Heart right ventricle (tissue), 16 donors: ENCODE measurements at places on chromosomes 16 and 17. TPM values are rescaled to one million over a fixed set of nuclear protein-coding genes. Genes with fewer than 3 reads are reported as not detected.

Gene ENO3
- 1,668 TPM for polyA plus RNA-seq

Gene ITGB3
- polyA plus RNA-seq = 1.9 TPM

- no peak for DNase-seq
Measured at GRCh38 chr16:6281994-6282393, 1050.7 kb upstream of the RBFOX1 start.

Gene CX3CL1
- polyA plus RNA-seq = 19.0 TPM

Gene DDX42
- polyA plus RNA-seq = 56.4 TPM

Gene UBN1
- 11.3 TPM for polyA plus RNA-seq

DNA sequence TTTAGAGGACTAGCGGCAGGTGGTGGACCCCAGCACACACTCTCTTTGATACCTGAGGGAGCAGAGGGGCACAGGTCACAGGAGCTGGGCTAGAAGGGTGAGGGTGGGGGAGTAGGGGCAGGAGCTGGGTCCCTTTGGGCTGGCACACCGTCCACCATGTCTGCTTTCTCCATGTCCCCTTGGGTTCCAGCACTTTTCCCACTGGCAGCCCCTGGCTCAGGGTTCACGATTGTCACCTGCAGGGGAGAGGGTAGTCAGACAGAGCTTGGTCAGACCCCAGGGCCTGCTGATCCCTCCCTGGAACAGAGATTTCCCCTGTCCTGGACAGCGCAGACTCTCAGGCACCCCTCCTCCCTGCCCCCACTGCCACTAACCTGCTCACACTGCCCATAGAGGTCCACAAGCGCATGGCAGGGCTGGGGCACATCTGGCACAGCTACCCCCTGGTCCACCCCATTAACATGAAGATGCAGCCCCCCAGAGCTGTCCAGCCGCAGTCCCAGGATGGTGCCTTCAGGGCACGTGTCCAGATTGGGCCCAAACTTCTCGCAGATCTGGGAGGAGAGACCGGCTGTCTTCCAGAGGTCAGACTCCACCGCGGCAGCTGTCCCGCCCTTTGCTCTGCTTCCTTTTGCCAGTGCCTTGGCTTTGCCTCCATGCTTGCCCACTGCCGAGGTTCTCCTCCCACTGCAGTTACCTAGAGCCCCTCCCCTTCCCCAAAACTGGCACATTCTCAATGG, 3.1 kb upstream of the GPS2 start:
- DNase-seq = no peak

Gene AIPL1
- polyA plus RNA-seq = not detected

Gene CD300A
- polyA plus RNA-seq = 1.9 TPM

Gene COL1A1
- polyA plus RNA-seq = 81.5 TPM

Gene C17orf100
- 0.99 TPM for polyA plus RNA-seq

- no peak for DNase-seq
Measured at GRCh38 chr17:27793906-27794569, 6.3 kb downstream of the NOS2 start.

DNA sequence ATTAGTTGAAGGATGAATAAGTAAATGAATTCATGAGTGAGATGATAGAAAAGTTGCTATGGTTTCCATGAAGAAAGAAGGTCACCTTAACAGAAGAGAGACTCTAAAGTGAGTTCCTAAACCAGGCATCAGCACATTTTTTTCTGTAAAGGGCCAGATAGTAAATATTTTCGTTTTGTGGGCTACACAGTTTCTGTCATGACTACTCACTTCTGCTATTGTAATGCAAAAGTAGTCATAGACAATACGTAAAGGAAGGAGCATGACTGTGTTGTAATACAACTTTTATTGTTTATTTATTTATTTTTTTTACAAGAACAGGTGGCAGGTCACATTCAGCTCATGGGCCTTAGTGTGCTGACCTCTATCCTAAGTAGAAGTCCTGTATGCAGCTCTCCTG, 426.1 kb upstream of the DYNLRB2 start:
- no peak for DNase-seq

- DNase-seq = peak; percentile 47
Measured at GRCh38 chr17:9199571-9200551, 178.6 kb downstream of the NTN1 start.

Gene MYH1
- not detected for polyA plus RNA-seq

- peak; percentile 24 for DNase-seq
Measured at GRCh38 chr16:56551796-56552738, 12.8 kb upstream of the MT4 start.

Gene TEKT5
- not detected for polyA plus RNA-seq

- DNase-seq = no peak
Measured at GRCh38 chr16:55256412-55257016, 67.5 kb upstream of the IRX6 start.

Gene ERAL1
- polyA plus RNA-seq = 48.2 TPM

GRCh38 chr17:42311240-42312034, 23.1 kb downstream of the STAT5A start:
- DNase-seq = peak; percentile 84

GRCh38 chr17:29665481-29665810, 42.7 kb upstream of the CORO6 start:
- no peak for DNase-seq

- no peak for DNase-seq
Measured at GRCh38 chr16:8194794-8195193, 395.5 kb downstream of the TMEM114 start.

GRCh38 chr17:67648032-67648905, 69.5 kb upstream of the NOL11 start:
- DNase-seq = no peak

Gene ELMO3
- 1.3 TPM for polyA plus RNA-seq

DNA sequence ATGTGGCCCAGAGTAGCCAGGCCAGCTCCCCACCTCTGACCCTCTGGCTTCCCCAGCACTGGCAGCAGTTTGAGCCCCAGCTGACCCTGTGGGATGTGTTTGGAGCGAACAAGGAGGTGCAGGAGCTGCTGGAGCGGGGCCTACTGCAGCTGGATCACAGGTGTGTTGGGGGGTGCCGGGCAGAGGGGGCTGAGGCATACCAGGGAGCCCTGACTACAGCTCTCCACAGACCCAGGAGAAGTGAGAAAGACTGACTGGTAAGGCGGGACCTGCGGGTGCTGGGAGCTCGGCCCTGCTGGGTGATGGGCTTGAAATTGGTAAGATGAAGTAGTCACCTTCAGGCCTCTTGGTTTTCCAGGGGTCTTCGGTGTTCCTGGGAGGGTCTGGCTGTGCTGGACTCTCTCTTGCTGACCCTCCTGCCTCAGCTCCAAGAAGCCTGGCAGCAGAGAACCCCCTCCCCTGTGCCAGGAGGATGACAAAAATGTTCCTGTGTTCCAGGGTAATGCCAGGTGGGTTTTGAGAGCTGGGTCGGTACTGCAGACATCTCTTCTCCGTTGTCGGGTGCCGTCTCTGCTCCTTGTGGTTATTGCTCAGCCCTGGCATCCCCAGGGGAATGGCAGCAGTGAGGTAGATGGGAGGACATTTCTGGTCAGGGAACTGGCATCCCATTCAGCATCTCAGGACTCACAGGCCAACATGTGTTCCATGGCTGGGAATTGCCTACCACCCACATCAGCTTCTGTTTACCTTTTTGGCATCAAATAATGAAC, 5.9 kb downstream of the RSAD1 start:
- DNase-seq = no peak

DNA sequence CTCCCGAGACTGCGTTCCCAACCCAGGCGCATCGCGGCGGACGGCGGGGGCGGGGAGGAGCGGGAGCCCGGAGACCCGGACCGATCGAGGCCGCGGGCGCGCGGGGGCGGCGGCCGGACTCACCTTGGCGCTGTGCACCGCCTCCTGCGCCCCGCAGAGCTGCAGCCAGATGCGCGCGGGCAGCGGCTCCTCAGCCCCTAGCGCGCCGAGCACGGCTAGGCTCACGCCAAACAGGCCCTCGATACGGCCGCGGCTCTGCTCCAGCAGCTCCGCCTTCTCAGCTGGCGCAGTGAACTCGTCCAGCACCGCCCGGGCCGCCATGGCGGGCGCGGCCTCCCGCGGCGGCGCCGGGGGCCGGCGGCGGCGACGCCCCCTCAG, 339 bp downstream of the N4BP1 start:
- DNase-seq = peak; percentile 78

Gene GAST
- polyA plus RNA-seq = not detected

DNA sequence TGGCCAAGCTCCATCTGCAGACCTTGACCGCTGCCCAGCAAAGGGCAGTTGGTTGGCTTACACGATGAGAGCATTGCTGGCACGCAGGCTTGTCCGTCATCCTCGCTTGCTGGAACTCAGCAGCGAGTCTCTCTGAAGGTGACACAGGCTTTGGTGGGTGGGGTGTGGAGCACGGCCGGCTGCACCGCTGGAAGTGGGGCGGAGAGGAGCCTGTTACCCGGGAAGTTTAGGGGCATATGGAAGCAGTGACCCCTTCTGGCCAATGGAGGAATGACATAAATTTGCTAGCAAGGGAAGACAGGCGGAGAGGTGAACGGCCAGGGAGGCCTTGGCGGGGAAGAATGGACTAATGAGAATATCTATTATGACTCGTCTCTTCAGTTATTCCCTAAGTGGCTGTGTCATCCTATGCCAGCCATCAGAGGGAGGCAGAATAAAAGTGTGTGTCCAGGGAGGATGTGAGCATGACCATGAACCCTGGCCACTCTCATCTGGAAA, 65.9 kb upstream of the SDK2 start:
- DNase-seq = peak; percentile 60

DNA sequence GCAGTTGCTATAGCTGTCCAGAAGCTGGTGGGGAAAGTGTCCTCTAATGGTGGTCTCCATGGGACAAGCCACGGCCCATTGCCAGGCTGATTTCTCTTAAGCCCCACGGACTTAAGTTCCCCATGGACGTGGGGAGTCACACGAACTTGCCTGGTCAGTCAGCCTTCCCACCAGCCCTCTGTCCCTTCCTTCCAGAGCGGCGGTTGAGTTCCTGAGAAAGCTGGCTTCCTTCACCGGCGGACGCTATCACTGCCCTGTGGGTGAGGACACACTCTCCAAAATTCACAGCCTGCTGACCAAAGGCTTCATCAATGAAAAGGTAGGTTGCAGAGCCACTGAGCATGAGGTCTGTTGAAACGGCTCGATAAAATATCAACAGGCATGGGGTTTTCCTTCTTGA, 10.0 kb upstream of the SDR42E2 start:
- DNase-seq = no peak

GRCh38 chr17:39929646-39930407, 2.3 kb downstream of the LRRC3C start:
- DNase-seq = no peak

GRCh38 chr17:64357191-64357981, 33.3 kb downstream of the PECAM1 start:
- peak; percentile 66 for DNase-seq

- no peak for DNase-seq
Measured at GRCh38 chr16:26316683-26317464, 625.1 kb downstream of the HS3ST4 start.

DNA sequence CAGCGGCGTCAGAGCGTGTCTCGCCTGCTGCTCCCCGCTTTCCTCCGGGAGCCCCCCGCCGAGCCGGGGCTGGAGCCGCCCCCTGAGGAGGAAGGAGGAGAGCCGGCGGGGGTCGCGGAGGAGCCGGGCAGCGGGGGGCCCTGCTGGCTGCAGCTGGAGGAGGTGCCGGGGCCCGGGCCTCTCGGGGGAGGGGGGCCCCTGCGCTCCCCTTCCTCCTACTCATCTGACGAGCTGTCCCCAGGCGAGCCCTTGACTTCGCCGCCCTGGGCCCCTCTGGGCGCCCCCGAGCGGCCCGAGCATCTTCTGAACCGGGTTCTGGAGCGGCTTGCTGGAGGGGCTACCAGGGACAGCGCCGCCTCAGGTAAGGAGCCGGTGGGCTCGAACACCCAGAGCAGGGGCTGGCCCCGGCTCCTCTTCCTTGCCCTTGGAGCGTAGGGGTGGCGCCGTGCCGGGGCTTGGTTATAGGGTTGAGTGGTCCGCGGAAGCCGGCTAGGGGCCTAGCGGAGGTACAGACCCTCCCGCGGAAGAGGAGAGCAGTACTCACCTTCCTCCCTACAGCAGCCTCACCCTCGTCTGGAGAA, 841 bp downstream of the RAPGEFL1 start:
- no peak for DNase-seq

- no peak for DNase-seq
Measured at GRCh38 chr17:48747445-48748363, 19.2 kb upstream of the HOXB13 start.

DNA sequence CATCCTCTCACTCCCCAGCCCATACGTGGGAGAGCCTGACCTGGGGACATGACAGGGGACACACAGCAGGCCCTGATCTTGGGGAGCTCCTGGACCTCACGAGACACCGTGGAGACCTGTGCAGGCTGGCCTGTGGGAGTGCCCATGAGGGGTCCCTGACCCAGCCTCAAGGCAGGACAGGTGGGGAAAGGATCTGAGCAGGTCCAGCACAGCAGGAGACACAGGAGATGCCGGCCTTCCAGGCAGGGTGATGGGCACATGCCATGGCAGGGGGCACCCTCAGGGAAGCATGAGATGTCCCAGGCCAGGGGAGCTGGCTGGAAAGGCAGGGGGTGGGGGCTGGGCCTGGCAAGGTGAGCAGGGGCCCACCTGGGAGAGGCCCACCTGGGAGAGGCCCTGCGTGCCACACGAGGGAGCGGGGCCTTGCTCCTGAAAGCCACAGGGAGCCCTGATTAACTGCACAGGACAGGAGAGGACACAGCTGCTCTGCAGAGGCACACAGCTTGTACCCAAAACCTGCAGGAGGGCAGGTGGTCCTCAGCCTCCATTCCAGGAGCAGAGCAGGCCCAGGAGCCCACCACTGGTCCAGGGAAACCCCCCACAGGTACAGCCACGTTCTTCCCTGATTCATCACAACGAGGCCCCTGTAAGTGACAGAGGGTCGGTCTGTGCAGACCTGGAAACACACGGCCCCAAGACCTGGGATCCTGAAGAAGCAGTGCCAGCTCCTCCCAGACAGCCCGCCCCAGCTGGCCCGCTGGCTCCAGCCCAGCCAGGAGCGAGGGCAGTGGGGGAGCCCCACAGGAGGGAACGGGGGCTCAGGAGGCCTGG, 26.6 kb upstream of the KRT17 start:
- DNase-seq = no peak

Gene TAF15
- 72.2 TPM for polyA plus RNA-seq

GRCh38 chr17:32854832-32855389, 22.0 kb downstream of the MYO1D start:
- no peak for DNase-seq

DNA sequence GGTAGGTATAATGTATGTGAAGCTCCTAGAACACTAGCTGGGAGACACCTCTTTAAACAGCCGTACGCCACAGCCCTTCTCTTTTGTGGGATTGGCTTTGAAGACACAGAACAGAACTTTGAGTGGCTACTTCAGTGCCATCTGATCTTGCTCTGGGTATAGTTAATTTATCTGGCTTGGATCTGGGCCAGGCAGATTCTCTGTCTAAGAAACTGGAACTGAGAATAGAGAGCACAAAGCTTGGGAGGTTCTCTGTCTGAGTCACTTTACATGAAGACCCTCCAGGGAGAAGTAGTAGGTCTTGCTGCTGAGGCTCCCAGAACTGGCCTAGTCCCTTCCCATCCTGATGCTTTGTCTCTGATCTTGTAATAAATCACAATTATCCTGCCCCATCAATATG, 721.0 kb upstream of the KIF2B start:
- no peak for DNase-seq

- no peak for DNase-seq
Measured at GRCh38 chr16:86834451-86835035, 256.2 kb downstream of the FOXL1 start.

DNA sequence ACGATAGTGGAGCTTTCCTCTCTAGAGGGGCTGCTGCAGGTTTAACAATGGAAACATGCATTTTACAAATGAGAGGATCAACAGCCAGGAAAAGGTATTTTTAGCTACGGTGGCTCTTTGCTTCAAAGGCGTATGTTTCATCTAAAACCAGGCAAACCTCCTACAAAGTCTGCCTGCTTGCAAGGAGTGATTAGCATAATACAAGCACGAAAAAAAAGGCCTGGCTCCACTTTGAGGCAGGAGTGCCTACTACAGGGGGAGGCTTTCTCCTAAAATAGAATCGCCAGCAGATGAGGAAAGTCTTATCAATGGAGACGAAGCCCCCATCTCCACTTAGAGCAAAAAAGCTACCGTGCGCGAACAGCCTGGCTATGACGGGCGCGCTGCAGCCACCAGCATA, 27.1 kb upstream of the MTSS2 start:
- no peak for DNase-seq

Gene LSM12
- polyA plus RNA-seq = 25.2 TPM
